CD14-positive monocyte (primary cell): ENCODE measurements at places on chromosomes 5 and 9. TPM values are rescaled to one million over a fixed set of nuclear protein-coding genes. Genes with fewer than 3 reads are reported as not detected.

Gene CDC20B
- polyA plus RNA-seq, result not detected

Gene LRRC14B
- polyA plus RNA-seq, result not detected

GRCh38 chr5:135308752-135309151, 90.3 kb downstream of the MACROH2A1 start:
- no peak for DNase-seq

DNA sequence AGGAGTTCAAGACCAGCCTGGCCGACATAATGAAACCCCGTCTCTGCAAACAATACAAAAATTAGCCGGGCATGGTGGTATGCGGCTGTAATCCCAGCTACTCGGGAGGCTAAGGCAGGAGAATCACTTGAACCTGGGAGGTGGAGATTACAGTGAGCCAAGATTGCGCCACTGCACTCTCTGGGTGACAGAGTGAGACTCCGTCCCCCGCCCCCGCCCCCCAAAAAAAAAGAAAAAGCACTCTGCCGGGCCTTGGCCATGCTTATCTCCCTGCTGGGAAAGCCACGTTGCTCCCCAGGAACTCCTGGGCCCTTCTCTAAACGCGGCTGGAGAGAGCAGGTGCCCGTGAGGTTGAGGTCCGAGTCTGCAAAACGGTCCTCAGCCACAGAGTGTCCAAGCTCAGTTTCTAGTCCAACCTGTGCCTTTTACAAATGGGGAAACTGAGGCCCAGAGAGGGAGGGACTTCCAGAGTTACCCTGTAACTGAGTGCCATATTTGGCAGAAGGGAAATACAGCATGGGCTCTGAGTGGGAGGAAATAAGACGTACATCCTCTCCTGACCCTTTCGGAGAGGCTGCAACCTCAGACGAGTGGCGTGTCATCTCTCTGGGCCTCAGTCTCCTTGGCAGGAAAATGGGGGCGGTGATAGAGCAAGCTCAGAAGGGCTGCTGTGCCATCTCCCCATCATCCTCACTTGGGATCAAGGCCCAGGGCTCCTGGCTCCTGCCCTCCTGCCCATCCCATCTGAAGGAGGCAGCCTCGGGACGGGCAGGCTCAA, 6.6 kb upstream of the PHYHD1 start:
- no peak for DNase-seq

Gene PKD2L2
- polyA plus RNA-seq, result not detected

DNA sequence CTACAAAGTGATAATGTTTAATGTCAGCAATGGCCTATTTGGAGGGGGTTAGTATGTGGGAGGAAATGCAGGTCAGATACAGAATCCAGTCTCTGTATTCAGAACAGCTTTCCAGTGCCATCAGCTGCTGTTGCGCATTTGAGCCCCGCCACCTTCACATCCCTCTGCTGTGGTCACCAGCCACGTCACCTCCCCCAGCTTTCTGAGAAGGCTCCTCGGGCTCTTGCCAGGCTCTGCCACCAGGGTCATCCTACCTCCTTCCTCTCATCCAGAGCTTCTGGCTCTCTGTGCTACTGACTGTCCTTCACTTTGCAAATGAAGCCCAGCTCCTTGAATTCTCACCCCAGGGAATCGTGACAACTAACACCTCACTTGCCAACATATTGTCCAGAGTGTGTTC, 138.8 kb downstream of the PIK3R1 start:
- no peak for DNase-seq
